ENCODE measurements at places on chromosomes 1 and 21.

- DNase-seq, result no peak
Measured at GRCh38 chr1:41887365-41887764, 31.4 kb downstream of the HIVEP3 start.

- DNase-seq, result no peak
Measured at GRCh38 chr21:35291973-35292627, 243.0 kb upstream of the RUNX1 start.

DNA sequence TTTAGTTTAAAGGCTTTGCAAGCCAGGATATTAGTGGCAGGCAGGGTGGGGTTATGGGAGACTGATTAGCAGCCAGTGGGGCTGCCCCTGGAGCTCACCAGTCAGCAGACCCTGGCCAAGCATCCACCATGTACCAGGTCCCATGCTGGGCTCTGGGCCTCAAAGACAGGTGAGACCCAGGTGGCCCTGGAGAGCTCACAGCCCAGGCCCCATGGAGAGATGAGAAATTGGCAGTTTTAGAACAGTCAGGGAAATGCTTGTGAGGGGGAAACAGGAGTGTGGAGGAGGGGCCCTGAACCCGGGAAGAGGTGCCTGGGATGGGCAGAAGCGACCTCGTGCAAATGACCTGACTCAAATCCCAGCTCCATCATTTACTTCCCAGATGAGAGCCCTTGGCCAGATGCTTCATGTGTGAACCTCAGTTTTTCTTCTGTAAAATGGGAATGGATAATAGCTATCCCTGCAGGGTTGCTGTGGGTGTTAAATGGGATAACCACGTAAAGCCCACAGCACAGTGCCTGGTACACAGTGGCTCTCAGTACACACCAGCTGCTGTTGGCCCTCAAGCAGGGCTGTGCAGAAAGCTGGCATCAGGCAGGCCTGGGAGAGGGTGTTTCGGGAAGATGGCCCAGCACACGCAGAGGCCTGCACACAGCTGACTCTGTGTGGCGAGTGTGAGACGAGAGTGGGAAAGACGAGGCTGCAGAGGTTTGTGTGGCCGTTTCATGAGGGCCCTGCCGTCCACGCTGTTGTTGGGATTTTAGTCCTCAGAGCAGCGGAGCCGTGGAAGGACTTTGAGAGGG, 518.5 kb downstream of the PTPRU start:
- no peak for DNase-seq

DNA sequence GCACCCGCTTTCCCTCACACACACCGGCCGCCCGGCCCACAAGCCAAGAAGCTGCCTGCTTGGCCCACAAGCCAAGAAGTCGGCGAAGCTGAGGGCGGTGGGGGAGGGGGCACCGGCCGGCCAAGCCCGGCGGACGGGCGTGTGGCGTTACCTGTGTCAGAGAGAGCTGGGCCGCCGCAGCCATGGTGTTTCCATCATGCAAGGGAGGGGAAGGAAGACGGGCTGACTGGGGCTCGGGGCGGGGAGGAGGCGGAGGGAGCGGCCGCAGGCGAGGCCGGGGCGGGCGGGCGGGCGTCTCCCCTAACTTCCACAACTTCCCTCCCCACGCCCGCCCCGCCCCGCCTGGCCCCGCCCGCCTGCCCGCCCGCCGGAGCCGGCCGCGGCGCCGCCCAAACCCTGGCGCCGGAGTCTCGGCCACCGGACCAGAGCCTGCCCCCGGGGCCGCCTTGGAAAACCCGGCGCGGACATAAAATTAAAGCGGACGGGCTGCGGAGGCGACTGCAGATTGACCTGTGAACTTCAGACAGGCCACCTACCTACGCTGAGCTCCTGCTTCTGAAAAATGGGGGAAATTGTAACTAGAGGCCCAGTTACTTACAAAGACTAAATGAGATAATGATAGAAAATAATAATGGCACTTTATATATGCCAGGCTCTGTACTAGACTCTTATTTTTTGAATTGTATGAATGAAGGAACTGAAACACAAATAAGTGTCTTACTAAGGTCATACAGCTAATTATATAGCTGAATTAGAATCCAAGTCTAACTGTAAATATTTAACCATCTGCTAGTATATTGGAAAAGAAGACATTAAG, at the start of gene EPS15:
EPS15 (minus strand) TSS at position 219 of the 817 bp plus-strand sequence; CDS start at position 184, 35 bp downstream.
- peak; percentile 92 for DNase-seq

DNA sequence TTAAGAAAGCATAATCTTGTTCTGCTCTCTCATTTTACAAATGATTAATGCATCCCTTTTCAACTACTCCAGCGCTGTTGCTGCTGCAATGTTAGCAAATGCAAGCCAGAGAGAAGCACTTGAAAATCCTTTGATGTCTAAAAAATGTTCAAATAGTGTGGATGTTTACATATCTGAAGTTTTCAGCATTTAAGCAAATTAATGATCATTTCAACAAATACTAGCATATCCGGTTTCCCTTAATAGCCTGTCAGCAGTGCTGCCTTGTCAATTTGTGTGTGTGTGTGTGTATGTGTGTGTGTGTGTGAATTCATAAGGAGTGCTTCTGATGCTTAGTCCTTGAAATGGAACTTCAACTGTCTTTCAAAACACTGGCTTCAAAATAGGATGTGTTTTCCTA, 48.1 kb upstream of the WNT2B start:
- DNase-seq, result no peak
